KG1 (cell line): ENCODE measurements at places on chromosomes 3 and 15.

DNA sequence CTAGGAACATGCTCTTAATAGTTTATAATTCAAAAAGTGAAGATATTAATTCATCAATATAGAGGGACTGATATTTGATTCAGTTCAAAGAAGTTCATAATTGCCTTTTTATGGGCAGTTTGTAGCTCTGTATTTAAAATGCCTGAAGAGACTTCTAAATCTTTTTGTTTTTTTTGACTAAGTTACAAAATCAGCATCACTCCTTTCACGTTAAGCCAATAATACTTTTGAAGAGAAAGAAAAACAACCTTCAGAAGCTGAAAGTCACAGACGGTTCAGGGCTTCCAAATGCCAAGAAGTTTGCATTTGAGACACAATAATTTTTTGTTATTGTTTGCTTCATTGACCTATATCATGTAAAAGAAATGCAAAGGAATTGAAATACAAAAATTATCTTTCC lies 394.6 kb upstream of the NR2F2 start:
- DNase-seq: no peak

DNA sequence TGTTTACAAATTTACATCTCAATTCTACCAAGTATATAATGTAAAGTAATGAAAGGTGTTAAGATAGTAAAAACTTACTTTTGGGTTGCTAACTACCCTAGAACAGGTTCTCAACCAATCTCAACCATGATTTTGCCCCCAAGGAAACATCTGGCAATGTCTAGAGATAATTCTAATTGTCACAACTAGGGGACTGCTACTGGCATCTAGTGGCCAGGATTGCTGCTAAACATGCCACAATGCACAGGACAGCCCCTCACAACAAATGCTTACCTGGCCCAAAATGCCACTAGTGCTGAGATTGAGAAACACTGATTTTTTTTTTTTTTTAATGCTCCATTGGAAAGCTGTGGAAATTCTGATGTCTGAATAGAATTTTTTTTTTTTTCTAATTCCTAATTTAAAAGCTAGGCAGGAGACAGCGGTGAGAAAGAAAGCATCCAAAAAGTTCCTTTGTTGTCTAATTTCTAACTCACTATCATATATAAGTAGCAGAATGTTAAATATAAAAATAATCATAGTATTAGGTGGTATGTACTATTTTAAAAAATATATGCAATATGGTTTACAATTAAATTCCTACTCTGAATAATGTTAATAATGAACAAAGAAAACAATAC lies 81.5 kb downstream of the TJP1 start:
- DNase-seq: no peak

DNA sequence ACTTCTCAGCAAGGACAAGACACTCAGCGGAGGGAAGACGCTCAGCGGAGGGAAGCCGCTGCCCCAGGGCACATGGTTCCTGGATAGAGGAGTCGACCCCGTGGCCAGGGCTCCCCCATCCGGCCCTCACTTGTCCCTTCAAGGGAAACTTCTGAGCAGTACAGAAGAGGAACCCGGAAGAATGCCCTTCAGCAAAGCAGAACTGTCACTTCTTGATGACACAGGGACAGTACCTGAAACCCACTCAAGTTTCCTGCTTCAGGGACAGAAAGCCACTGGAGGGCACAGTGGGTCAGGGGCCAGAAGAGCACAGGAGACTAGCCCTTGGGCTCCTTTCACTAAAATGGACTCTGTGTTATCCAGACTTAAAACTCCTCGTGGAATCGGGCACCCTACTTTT lies 97.8 kb upstream of the RPL32 start:
- DNase-seq: no peak

- DNase-seq: no peak
Observed at GRCh38 chr15:95520511-95520910, 810.0 kb upstream of the NR2F2 start.

DNA sequence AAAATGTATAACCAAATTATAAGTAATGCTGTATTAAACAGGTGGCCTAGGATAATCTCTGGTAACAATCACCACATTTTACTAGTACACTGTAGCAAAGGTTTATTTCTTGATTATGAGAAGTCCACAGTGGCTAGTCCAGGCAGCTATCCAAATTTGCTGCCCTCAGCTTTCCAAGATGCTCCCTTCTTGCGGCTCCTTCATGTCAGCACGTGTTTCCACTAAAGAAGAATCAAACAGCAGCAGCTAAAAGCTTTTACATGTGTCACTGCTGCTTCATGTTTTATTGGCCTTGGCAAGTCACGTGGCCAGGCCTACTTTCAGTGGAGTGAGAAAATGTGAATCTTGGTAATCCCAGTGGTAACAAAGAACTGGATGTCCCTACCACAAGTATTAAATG lies 5.6 kb upstream of the RBMS3 start:
- no peak for DNase-seq

GRCh38 chr3:78969483-78969882 lies 798.3 kb downstream of the ROBO1 start:
- no peak for DNase-seq
